ENCODE measurements at places on chromosomes 12 and 14.
A peak's percentile ranks its signal among the peaks of the same experiment; 100 is the strongest.

DNA sequence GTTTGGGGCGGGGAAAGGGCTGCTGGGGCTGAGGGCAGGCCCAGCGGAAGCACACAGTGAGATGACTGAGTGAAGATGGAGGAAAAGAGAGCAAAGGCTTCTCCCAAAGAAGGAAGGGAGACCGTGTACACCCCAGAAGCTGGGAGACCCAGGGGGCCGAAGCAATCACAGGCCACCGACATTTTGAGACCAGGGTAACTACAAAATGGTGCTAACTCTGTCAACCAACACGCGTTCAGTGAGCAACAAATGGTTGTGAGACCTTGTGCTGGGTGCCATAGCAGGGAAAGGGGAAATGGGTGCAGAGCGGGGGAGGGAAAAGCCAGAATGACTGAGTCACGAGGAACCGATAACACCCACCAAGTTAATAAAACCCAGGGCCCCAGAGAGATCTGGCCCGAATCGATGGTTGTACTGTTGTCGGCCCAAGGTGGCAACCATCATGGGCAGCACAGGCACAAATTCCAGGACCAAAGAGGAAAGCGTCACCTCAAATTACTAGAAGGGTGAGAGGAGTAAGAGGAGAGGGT is 50.3 kb downstream of the CDC42BPB start:
- DNase-seq, result no peak

- no peak for DNase-seq
Measured at GRCh38 chr12:9736936-9737705, 4.2 kb upstream of the CLECL1 start.

DNA sequence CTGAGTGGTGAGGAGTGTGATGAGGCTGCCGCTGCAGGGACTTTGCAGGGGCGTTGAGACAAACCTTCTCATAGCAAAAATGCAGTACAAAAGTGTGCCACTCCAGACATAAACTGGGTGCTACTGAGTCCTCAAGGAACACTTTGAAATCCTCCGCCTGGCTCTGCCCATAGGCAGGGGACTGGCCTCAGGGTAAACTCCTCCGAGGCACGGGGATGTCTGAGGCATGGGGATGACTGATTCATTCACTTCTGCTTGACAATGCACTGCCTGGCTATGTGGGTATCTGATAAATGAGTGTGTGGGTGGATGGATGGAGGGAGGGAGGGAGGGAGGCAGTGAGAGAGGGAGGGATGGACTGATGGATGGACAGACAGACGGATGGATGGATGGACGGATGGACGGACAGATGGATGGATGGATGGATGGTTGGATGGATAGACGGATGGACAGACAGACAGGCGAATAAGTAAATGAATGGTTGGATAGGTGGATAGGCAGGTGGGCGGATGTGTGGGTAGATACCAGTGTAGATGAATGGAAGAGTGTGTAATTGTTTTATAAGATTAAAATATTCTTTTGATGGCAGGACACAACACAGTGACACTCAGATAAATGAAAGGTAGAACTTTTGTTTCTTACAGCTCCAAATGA is 2.1 kb upstream of the BDKRB2 start:
- no peak for DNase-seq

DNA sequence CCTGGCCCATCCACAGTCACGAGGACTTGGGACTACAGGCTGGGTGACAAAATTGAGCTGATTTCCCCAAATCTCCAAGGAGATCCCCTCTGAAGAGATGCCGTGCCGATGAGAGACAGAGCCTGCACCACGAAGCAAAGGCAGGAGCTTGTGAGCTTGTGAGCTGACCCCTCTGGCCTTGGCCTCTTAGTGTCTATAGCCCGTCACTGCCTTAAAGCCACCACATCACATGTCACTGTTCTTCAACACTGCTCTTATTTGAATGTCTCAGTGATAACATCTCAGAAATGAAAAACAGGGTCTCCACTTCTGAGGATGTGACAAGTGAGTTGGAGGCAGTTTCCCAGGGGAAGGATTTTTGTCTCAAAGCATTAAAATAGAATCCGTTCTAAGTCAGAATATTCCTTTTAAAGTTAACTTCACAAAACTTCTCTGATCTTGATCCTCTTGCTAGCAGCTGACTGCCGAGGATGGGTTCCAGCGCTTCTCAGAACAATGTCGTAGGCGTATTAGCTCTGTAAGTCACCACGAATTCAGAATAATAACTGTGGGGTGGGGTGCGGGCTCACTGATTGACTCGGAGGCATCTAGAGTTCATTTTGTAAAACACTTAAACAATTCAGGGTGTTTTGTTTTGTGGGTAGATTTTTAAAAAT is 37.5 kb downstream of the CHST11 start:
- DNase-seq, result no peak

GRCh38 chr14:34277191-34277590 is 184.8 kb downstream of the SPTSSA start:
- no peak for DNase-seq

GRCh38 chr12:15897433-15897832 is 13.7 kb upstream of the DERA start:
- DNase-seq, result no peak

GRCh38 chr14:94036313-94037167 is 10.4 kb downstream of the OTUB2 start:
- peak; percentile 40 for DNase-seq

DNA sequence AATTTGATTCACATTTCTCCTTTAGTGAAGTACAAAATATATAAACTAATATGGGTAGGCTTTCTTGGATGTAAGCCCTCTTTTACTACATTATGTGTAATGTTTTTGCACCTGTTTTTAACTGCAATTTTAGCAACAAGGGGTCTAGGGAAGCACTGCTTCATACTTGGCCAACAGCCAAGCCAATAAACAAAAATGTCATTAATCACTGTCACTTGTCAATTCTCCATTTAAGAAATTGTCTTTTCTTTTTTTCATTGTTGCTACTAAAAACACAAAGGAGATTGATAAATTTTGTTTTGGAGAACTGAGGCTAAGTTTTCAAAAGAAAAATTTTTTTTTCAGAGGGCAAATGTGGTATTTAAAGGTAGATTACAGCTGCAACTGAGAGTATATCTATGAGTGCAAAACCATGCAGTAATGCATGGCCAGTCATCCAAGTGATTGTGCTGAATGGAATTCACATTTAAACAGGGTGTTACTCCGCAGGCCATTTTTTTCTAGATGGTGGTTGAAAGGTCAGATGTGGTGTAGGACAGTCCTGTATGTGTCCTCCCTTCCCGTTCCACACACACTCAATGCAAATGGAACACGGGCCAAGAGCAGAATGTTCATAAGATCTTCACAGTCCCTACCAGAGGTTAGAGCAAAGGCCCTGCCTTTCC is 503.0 kb upstream of the LMO3 start:
- no peak for DNase-seq

DNA sequence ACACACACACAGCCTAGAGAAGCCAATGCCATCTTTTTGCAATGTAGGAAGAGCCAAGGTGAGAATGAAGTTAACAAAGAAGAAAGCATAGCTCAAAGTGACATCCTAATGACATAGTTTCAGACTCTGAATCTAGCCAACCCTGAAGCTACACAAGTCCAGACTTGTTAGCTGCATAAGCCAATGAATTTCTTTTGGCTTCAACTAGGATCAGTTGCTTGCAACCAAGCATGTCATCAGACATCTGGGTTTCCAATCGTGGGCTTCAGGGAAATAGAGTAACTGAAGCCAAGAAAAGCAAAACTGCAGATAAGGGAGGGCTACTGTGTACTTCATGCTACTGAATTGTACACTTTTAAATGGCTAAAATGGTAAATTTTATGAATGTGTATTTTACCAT is 4.4 kb upstream of the GPHN start:
- DNase-seq, result no peak

- no peak for DNase-seq
Measured at GRCh38 chr14:52078095-52078531, 9.3 kb upstream of the NID2 start.

DNA sequence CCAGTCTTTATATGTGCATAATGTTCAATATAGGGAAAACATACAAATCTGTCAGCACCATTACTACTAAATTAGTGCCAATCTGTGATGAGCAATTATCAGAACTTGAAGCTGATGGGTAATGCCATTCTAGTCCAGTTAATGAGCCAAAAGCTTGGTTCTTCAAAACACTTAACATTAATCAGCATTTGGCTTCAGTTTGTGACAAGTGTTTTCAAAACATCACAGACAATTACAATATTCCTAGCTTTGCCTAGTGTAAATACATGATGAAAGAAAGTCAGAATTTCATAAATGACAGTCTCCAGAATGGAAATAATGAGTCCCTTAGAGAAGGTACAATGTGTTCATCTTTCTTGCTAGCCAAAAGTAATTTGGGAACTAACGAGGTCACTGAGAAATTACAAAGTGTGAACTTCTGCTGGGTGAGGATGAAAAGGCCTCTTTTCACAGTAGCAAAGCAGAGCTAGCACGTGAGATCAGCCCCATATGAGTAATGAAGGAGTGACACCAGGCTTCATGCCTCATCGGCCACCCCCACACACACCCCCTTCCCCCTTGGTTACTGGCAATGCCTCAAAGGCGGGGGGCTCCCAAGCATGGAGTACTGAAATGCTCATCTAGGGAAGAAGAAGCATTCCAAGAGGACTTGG is 180.6 kb upstream of the EEA1 start:
- no peak for DNase-seq

DNA sequence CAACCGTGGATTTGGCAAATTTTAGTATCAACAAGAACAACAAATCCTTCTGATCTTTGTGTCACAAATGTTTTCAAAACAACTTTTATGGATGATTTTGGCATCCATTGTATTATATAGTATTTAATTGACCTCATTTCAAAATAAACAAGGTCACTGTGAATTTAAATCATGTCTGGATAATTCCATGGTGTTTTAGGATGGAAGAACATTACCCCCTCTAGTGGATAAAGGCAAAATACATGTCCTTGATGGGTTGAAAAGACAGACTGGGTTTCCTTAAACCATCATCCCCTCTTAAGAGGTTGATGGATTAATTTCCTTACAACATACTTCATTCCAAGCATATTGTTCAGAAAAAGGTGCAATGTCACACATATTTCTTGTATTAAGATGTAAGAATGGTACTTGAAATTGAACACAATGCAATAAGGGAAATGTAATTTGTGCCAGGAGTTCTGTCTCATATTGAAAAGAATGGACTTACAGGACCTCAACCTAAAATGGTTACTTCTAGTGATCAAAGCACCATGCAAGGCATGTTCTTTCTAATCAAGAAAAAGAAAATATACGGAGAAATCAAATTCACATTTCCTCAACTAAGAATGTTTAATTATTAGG is 352.0 kb downstream of the BCAT1 start:
- DNase-seq, result peak; percentile 79

GRCh38 chr12:95435355-95435754 is 38.6 kb upstream of the METAP2 start:
- no peak for DNase-seq

GRCh38 chr14:51121096-51121495 is 26.2 kb upstream of the TRIM9 start:
- no peak for DNase-seq

- no peak for DNase-seq
Measured at GRCh38 chr12:22577667-22578066, 33.3 kb upstream of the C2CD5 start.

DNA sequence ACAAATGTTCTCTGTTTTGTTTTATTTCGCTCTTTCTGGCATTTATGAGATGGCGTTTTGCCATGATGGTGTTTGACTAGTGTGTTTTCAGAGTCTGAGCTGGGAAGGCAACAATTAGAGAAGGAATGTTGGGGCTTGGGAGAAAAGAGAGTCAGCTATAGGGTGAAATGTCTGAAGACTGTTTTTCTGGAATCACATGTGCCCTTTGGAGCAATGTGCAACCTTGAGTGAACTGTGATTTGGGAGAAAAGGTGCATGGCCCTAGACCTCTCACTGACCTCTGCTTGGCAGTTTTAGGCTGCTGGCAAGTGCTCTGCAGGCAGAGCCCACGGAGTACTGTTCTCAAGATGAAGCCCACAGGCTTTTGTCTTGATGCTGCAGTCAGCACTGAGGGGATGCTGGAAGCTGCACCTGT is 379.9 kb upstream of the PDE3A start:
- no peak for DNase-seq

- no peak for DNase-seq
Measured at GRCh38 chr12:107360482-107360881, 267.1 kb upstream of the CRY1 start.

DNA sequence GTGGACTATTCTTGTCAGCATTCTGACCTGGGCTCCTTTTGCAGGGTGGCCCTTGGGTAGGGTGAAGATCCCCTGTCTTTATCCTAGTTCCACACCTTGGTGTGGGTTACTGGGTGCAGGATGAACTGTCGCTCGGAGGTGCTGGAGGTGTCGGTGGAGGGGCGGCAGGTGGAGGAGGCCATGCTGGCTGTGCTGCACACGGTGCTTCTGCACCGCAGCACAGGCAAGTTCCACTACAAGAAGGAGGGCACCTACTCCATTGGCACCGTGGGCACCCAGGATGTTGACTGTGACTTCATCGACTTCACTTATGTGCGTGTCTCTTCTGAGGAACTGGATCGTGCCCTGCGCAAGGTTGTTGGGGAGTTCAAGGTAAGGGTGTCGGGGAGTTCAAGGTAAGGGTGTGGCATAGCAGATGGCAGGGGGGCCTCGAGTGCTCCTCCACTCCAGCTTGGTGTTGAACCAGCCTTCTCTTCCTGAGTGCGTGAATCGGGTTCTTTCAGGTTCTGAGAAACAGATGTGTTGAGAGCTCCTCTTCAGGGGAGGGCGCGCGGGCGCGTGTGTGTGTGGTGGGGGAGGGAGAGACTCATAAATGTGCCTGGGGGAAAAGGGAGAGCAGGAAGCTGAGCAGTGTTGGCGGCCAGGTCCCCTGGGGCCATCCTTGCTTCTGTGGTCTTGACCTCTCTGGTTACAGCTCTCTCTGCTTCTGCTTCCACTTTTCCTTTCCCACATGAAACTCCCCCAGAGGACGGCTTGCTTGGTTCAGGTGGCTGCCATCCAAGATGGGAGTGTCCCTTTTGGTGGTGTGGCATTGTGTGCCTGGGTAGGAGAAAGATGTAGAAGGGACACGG is 4.0 kb downstream of the ATG101 start:
- DNase-seq, result no peak

GRCh38 chr12:34287437-34287836 is 265.1 kb downstream of the ALG10 start:
- DNase-seq, result no peak

DNA sequence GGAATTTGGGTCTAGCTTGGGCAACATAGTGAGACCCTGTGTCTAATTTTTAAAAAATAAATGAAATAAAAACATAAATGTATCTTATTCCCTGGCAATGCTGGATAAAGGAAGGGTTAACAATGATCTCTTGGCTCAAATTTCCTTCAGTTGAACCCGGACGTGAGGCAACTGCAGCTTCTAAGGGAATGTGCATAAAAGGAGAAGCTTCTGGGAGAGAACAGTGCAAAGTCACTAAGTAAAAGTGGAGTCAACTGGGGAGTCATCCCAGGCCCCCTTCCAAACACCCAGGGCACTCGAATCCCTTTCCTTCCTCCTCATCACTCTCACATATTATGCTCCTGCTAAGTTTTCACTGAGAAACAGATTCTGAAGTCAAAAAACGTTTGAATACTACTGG is 147.3 kb downstream of the PPM1H start:
- DNase-seq, result no peak
